Mucosa of descending colon (tissue), 3 donors: ENCODE measurements at places on chromosomes 12 and 14. TPM values are rescaled to one million over a fixed set of nuclear protein-coding genes. Genes with fewer than 3 reads are reported as not detected.

The GPR84 gene
- 1.7 TPM for total RNA-seq

The ACRBP gene
- 1.4 TPM for total RNA-seq

The P2RX7 gene
- 10.9 TPM for total RNA-seq

The OTUB2 gene
- total RNA-seq, result 3.5 TPM

The BHLHE41 gene
- total RNA-seq, result 43.0 TPM

The LRRC9 gene
- total RNA-seq, result not detected

The RNF212B gene
- not detected for total RNA-seq

The TAS2R14 gene
- total RNA-seq, result 2.6 TPM

The SLCO1A2 gene
- total RNA-seq, result not detected

The PCED1B gene
- 4.7 TPM for total RNA-seq
